ENCODE measurements at places on chromosomes 6 and 20.

DNA sequence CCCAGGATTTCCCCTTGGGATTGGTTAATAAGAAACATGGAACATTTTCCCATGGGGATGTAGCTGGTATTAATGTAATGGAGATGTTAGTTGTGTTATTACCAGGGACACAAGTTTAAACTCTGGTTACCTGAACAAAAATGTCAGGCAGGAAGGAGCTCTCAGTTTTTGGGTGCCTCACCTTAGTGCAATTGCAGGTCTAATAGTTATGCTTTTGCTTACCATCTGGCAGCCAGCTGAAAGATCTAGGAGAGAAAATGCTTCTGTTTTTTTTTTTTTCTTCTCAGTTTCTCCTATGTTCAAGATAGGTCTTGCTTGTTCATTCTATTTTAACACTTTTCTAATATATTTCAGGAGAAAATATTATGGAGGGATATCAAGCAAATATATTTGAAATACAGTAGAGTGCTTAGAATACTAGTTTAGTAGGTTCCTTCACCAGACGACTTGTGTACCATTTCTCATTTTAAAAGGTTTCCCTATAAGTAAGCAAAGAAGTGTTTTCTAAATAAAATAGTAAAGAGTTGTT lies 4.2 kb upstream of the UBE2J1 start:
- DNase-seq, result no peak

DNA sequence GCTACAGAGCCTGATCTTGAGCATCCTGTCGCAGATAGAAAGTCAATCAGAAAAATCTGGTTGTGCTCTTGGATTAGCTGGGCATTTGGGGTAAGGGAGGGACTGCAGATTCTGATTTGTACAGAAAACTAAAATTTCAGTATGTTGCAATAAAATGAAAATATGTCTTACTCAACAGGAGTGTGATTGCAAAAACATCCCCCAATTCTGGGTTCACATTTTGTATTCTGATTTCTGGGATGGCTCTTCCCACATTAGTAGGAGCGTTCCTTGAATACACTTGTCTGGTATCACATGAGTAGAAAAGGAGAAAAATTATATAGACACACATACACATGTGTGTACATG lies 40.5 kb downstream of the PANK2 start:
- DNase-seq, result no peak

DNA sequence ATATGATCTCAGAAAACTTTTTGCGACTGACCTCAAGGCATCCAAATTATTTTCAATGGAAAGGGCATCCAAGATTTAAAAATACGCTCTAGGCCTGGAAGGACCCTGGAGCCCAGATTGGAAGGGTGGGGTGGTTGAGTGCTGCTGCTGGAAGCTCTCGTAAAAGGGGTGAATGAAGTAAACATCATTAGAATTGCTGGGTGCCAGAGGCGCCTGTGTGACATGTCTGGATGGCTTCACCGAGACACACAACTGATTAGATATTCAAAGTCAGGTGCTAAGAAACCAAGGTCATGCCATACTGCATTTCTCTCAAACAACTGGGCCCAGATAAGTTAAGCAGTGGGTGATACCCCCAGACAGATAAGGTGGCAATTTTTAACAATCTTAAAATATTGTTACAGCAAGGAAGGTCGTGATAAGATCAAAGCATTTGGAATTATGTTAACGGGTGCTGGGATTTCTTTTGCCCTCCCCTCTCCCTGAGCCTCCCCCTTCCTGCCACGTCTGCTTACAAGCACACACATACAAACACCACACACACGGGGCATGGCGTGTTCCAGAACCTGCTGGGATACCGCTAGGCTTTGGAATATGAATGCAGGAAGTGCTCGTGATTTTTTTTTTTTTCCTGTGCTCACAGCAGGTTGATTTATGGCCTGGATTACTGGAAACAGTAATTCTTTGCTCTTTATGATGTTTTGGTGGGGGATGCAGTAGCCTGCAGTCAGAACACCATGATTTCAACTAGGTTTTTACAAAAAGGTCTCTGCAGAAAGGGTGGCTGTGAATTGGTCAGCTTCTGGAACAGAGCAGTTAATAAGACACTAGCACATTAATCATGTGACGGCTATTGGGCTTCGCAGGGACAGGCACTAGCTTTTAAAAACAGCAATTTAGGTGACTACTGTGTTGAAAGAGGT lies 551.2 kb downstream of the QKI start:
- DNase-seq, result no peak

GRCh38 chr6:8335896-8336295 lies 99.4 kb downstream of the SLC35B3 start:
- DNase-seq, result no peak

- no peak for DNase-seq
Observed at GRCh38 chr20:58742668-58743566, 50.3 kb downstream of the NPEPL1 start.

GRCh38 chr6:28969129-28969528 lies 36.0 kb downstream of the ZNF311 start:
- no peak for DNase-seq

DNA sequence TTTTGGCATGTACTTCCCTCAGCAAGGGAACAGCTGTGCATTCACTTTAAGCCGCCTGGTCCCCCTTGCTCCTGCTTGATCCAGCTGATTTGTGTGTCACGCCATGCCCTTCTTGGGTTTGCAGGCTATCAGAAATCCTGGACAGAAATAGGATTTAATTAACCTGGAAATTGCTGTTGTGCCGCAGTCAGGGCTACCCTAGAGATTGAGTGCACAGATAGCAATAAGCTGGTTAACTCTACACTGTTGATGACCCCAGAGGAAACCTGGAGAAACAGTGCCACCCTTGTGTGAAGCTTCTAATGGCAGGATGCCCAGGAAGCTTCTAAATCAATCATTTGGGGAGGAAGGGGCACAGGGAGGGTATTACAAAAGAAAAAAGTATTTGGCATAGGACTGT lies 199.0 kb downstream of the JARID2 start:
- no peak for DNase-seq

DNA sequence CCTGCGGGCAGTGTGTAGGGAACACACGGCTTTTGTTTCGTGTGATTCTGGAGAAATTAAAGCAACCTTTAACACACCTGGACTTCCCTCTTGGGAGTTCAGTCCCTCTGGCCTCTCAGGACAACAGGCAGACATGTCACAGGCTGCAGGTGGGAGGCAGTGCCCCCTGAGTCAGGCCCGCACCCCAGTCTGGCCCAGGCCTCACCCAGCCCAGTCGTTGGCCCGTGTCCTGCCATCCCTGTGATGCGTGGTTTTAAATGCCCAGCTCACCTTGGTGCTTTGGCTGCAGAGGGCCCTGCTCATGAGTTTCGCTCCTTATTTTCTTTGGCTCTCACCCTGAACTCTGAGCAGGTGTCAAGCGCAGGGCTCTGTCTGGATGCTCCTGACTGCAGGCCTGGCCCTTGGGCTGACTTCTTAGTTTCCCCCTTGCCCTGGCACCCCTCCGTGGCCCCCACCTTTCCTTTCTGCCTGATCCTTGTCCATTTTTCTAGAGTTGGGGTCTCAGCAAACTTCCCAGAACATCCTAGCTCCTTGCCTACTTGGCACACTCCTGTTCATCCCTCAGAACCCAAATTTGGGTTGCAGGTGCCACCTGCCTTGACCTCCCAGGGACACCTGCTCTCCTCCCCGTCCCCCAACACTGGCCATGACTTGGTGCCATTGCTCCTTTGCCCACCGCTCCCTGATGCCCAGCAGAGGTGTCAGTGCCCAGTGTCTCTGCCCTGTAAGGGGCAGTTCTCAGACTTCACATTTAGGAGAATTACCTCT lies 2.2 kb upstream of the CABLES2 start:
- DNase-seq, result no peak

DNA sequence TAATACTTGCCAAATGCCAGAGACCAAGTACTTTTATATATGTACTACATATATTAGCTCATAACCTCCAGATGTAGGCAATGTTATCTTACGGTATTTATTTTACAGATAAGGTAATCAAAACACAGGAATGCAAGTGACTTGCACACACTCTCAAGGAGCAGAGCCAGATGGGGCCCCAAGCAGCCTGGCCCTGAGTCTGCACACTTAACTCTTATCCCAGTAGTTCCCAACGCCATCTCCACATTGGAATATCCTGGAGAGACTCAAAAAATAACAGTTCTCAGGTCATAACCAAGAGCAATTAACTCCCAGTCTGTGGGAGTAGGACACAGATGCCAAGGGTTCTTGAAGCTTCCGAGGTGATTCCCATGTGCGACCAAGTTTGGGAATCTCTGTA lies 398.7 kb downstream of the PHF3 start:
- no peak for DNase-seq

GRCh38 chr6:166553563-166554271 lies 32.8 kb downstream of the RAMACL start:
- DNase-seq, result no peak

DNA sequence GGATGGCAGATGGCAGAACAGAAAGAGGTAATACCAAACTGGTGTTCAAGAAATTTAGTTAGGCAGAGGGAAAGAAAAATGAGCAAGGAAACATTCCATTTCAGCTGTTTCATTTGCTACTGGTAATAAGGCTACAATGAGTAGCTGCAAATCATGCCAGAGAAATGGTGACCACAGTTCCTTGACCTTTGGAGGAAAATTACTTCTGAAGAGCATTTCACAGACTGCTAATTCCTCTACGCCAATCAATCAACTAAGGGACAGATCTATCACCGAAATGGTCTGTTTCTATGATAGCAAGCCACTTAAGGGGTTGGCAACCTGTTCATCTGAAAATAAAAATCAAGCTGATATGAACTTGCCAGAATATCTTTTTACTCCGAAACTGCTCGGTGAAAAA lies 119.5 kb downstream of the PTPRK start:
- no peak for DNase-seq

GRCh38 chr6:5266423-5266822 lies 5.1 kb downstream of the FARS2 start:
- DNase-seq, result no peak

- DNase-seq, result peak; percentile 70
Observed at GRCh38 chr20:62723351-62723750, 14.7 kb downstream of the NTSR1 start.

GRCh38 chr6:141313986-141314385 lies 818.7 kb upstream of the GJE1 start:
- no peak for DNase-seq

- no peak for DNase-seq
Observed at GRCh38 chr6:13560651-13561044, 13.8 kb upstream of the SIRT5 start.

DNA sequence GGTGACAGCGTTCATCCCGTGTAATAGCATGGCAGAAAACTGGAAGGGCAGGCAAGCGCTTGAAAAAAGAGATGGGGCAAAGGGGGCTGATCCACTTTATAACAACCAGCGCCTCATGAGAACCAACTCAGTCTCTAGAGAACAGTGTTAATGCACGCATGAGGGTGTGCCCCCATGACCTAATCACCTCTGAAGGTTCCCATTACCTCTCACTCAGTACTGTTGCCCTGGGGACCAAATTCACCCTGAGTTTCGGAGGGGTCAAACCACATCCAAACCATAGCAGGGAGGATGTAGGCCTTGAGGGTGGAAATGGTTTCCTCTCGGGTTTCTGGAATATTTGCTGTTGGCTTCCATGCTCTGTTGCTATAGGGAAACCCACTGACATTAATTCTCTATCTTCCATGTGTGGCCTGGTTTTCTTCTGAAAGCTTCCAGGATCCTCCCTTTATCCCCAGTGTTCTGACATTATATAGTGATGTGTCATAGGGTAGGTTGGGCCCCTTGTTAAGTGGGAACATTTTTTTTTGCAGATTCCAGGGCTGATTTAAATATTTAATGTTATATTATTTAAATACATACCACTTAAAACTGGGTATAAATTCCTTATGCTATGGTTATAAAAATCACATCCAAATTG lies 65.2 kb downstream of the PPP1R14C start:
- DNase-seq, result no peak

GRCh38 chr6:52834481-52834880 lies 6.1 kb downstream of the GSTA5 start:
- no peak for DNase-seq

DNA sequence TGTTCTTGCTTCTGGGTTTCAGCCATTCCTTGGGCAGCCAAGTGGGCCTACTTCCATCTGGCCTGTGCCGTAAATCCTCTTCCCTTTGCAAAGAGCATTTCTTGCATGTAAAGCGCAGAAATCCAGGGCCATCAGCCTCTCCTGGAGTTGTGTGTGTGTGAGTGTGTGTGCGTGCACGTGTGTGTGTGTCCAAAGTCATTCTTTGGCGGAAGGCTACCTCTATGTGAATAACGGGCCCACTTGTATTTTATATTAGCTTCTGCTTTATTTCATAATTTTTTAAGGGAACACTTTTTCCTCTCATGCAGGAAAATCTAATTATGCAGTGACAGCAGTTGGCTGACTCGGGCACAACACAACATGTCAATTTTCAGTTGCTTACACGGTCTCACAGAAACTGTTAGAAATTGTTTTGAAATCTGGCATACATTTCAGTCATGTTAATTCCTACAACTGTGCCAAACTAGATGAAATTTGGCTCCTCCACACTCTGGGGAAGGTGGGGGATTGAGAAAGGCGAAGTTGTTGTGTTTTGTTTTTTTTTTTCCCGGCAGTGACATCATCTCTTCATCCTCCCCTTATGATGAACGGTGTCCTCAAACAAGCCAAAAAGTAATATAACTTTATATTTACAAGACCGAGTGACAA lies 223.7 kb upstream of the TSHZ2 start:
- peak; percentile 72 for DNase-seq

DNA sequence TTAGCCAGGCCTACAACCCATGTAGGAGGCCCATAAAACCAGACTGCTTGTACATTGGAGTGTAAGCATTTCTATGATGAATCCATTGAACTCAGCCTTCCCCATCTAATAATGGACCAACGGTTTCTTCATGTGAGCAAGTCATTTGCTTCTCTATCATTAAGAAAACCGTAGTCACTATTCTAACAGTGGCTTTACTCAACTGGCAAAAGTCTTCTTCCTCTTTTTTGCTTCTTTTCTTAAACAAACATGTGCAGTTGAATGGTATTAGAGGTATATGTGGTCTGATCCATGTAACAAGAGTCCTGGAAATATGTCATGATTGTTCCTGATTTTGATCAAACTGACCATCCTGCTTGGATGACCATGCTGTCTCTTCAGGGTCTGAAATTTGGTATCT lies 132.4 kb upstream of the STXBP5 start:
- DNase-seq, result no peak

- DNase-seq, result no peak
Observed at GRCh38 chr6:139699335-139699734, 324.9 kb upstream of the CITED2 start.

- peak; percentile 51 for DNase-seq
Observed at GRCh38 chr6:163249651-163250101, 164.8 kb upstream of the QKI start.
